ENCODE measurements at places on chromosomes 16 and 17.

GRCh38 chr17:56939869-56940484 is 20.9 kb downstream of the COIL start:
- DNase-seq, result peak; percentile 41

GRCh38 chr16:80279656-80280055 is 261.1 kb upstream of the DYNLRB2 start:
- DNase-seq, result no peak

GRCh38 chr16:23148513-23149266 is 562 bp downstream of the USP31 start:
- no peak for DNase-seq

GRCh38 chr17:66661411-66662256 is 173.3 kb upstream of the CACNG5 start:
- DNase-seq, result no peak

DNA sequence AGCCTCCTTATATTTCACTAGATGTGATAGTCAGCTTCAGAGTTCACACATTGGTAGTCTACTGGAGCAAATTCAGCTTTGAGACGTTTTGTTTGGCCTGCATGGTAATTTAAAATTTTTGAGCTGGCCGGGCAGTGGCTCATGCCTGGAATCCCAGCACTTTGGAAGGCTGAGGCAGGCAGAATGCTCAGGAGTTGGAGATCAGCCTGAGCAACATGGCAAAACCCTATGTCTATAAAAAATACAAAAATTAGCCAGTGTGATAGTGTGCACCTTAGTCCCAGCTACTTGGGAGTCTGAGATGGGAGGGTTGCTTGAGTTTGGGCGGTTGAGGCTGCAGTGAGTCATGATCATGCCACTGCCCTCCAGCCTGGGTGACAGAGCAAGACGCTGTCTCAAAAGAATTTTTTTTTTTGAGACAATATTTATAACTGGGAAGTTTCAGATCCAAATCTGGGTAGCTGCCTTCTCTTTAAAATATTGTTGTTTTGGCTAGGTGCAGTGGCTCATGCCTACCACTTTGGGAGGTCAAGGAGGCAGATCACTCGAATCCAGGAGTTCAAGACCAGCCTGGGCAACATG is 4.8 kb upstream of the BLMH start:
- no peak for DNase-seq

DNA sequence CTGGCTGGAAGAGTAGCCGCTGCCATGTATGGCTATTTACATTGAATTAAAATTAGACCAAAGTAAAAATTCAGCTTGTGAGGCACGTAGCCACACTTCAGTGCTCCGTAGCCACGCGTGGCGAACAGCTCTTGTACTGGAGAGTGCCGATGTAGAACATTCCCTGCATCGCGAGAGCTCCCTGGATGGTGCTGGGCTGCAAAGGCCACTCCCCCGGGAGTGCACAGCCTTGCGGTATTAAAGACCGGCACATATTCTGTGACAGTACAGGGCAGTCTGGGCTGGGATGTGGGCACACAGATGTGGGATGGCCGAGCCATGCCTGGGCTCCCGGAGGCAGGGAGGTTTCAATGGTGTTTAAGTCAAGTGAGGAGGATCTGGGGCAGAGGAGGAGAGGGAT is 102.2 kb downstream of the CMIP start:
- no peak for DNase-seq

GRCh38 chr17:75498039-75498725 is 17.2 kb downstream of the CASKIN2 start:
- DNase-seq, result no peak

- no peak for DNase-seq
Measured at GRCh38 chr16:58516768-58517107, 1.4 kb downstream of the SETD6 start.
